Stimulated activated CD8-positive, alpha-beta memory T cell treated with anti-CD3 and anti-CD28 coated beads, Interleukin-4, amount 100 ng/mL, for 1 hour (primary cell): ENCODE measurements at places on chromosomes 12 and 14.

DNA sequence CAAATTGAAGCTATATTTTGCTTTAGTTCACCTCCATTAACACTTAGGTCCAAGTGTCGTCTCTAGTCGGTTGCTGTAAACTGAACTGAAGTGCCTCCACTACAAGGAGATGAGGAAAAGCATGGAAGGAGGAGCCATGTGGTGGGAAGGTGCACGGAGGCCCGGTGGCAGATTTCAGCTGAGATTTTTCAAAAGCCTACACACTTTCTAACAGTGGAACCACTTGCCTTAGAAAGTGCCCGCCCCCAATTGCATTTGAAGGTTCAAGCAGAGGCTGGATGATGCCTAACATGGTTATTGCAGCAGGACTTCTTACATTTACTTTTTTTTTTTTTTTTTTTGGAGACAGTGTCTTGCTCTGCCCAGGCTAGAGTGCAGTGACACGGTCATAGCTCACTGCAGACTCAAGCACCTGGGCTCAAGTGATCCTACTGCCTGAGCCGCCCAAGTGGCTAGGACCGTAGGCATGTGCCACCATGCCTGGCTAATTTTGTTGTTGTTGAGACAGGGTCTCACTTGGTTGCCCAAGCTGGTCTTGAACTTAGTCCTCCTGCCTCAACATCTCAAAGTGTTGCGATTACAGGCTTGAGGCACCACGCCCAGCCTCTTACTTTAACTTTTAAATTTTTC is 27.6 kb downstream of the EML1 start:
- DNase-seq = no peak

GRCh38 chr14:60276347-60276746 is 27.3 kb downstream of the PPM1A start:
- DNase-seq = no peak

DNA sequence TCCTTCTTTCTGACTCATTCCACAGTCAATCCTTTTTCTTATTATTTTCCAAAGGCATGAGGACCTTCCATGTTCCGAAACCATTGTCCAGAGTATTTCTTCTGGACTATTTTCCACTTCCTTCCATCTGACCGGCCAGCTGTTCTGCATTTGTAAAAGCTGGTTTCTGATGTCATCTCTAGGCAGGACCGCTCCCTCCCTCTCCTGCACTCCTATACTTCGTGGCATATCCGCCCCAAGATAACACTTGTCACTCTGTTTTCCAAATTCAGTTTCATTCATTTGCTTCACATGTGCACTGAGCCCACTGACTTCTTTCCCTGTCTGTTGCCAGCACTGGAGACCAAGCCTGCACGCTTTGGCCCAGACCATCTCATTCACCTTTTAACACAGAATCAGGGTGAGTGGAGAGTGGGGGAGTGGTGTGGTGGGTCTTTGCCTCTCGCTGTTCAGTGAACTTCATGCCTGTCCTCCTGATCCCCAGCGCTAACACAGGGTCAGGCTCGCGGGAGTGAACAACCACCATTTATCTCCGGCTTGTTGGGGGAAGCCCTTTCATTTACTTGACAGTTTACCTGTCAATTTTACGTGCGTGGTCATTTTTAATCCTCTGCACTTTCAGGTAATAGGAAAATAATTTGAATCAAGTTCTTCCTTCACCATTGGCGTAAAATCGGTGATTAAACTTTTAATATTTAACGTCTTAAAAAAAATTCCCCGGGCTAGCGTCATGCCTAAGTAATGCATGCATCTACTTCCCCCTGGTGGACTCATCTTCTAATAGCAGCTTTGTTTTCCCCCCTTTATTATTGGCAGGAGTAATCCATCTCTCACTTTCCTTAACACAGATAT is 52.5 kb downstream of the C12orf75 start:
- no peak for DNase-seq

DNA sequence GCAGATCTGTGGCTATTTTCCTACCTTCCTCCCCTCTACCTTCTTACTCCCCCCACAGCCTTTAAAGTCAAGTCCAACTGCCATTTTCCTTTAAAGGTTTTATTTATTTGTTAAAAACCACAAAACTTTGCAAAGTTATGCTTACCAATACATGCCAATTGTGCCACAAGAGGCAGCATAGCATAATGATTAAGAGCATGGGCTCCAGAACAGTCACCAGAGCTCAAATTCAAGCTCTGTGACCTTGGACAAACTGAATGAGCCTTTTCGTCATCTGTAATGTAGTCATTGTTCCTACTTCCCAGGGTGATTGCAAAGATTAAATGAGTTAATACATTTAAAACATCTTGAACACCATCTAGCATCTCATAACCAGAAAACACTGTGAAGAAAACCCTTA is 13.0 kb upstream of the FMNL3 start:
- DNase-seq = no peak

DNA sequence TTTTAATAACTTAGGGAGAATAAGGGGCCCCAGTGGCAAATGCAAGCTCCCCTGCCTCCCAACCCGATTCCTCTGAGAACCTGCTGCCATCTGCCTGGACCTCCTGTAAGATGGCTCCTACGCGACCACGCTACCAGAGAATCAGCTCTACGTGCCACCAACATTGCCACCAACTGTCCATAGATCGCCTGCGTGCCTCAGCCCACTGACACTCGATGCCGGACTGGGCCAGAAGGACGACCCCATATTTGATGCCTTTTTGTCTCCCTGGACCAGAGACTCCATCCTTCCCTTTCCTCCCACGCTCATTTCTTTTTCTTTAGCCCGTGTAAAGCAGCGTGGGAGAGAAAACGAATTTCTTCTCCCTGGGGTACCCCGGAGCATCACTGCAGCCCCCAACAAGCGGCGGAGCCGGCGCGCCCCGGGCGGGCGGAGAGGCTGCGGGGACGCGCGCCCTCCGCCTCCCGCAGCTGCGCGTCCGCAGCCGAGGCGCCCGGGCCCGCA is 565 bp upstream of the KLHL42 start:
- DNase-seq = no peak

DNA sequence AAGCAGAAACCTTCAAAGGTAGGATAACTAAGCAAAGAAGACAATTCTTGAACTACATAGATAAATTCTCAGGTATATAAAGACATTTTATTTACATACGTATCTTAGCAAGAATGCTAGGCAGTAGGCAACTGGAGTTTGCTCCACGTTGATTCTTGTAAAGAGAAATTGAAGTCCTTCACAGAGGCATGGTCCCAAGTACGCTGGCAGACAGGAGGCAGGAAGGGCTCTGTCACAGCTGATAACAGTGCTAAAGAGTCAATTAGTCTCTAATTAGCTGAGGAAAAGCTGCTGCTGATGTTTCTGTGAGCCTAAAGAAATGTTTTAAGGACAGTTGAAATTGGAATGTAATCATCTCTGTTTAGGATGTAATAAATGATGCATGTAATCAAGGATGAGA is 146.8 kb downstream of the METTL25 start:
- no peak for DNase-seq
